Hippocampal formation (tissue), 2 donors: ENCODE measurements at places on chromosomes 12 and 14.

DNA sequence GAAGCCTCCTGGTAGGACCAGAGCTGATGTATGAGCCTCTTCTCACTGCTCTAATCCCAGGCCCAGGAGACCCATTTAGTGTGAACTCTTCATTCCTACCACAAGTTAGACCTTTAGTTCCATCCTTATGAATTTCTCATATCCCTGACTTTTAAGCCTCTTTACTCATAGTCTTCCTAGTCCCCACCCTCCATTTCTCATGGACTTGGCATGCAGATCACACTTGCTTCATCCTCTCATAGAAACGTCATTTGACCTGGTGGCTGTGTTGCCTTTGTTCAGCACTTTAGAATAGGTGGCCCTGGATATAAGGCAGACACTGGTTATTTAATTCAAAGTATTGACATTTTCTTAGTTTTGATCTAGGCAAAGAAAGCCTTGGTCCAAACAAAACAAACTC, 99.5 kb downstream of the SLC16A7 start:
- DNase-seq = no peak

- DNase-seq = no peak
Measured at GRCh38 chr12:52402873-52403540, 3.1 kb downstream of the KRT82 start.

- no peak for DNase-seq
Measured at GRCh38 chr12:128077211-128077916, 189.6 kb upstream of the TMEM132C start.

GRCh38 chr14:91580876-91581577, 70.9 kb upstream of the PPP4R3A start:
- no peak for DNase-seq

GRCh38 chr12:66929121-66929520, 250.2 kb upstream of the GRIP1 start:
- no peak for DNase-seq

DNA sequence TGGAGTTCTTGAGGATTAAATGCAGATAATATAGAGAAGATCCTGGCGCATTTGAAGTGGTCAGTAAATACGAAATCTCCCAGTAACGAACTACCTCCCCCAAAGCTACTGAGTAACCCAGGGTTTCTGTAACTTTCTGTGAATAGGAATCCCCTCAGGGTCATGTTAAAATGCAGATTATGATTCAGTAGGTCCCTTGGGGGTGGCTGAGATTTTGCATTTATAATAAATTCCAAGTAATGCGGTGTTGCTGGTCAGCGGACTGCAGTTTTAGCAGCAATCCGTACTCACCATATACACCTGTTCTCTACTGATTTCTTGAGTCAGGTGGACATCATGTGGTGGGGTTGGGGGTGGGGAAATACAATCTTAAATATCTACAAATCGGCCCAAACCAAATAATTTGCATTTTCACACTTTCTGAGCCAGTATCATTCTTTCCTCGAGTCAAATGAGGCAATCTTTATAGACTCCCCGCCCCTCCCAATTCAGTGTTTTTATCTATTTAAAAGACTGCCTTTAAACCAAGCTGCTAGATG, 868 bp downstream of the SPATA7 start:
- DNase-seq = no peak

- DNase-seq = peak; percentile 1
Measured at GRCh38 chr14:41285186-41285748, 321.4 kb upstream of the LRFN5 start.

- DNase-seq = no peak
Measured at GRCh38 chr12:85206543-85206942, 73.5 kb upstream of the ALX1 start.

DNA sequence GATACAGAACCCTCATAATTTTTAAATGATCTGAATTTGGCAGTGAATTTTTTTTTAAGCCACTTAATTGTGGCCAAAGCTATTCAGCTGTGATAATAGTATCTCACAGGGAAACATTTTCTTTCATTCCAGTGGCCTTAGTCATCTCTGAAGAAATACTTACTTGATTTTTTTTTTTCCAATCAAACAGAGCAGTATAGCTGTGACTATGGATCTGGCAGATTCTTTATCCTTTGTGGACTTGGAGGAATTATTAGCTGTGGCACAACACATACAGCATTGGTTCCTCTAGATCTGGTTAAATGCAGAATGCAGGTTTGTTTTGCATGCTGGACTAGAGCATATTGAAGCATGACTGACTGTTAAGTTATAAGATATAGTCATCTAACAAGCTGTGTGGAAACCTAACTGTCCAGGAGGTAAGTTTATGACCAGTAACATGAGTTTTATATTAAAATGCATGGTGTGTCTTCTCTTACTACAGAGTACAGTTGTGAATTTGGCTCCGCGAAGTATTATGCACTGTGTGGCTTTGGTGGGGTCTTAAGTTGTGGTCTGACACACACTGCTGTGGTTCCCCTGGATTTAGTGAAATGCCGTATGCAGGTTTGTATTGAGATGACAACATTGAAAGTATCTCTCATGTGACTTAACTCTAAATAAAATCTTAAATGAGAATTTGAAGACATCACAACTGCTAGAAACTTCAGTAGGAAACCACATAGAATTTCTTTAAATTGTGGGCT, 1.9 kb downstream of the SLC25A3 start:
- DNase-seq = no peak

- DNase-seq = no peak
Measured at GRCh38 chr14:69951263-69951662, 72.0 kb downstream of the SMOC1 start.

- no peak for DNase-seq
Measured at GRCh38 chr14:104499784-104500760, 79.5 kb upstream of the C14orf180 start.

DNA sequence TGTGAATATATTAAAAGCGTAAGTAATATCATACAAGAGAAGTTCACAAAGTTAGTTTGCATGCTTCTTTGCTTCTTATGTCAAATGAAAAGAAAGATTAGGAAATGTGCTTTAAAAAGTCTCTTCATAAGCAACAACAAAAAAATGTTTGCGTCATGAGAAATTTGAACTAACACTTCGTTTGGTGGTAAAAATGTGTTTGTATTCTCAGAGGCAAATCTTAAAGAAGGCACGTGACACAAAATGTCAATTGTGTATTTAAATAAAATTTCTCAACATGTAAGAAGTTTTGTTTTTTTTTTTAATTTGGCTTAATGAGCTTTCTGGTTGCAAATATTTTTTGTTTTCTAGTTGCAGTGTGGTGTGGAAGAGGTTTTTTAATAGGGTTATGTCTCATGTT, 93.8 kb downstream of the TMTC2 start:
- no peak for DNase-seq

GRCh38 chr14:32300136-32300535, 29.0 kb upstream of the AKAP6 start:
- peak; percentile 2 for DNase-seq

GRCh38 chr12:6165395-6165794, 34.8 kb upstream of the CD9 start:
- no peak for DNase-seq

- no peak for DNase-seq
Measured at GRCh38 chr14:104445832-104446381, 133.7 kb upstream of the C14orf180 start.

GRCh38 chr14:93115821-93116675, at the start of gene ITPK1:
ITPK1 (minus strand) TSS chr14:93115925; CDS start chr14:93115163, 762 bp downstream.
- peak; percentile 42 for DNase-seq

DNA sequence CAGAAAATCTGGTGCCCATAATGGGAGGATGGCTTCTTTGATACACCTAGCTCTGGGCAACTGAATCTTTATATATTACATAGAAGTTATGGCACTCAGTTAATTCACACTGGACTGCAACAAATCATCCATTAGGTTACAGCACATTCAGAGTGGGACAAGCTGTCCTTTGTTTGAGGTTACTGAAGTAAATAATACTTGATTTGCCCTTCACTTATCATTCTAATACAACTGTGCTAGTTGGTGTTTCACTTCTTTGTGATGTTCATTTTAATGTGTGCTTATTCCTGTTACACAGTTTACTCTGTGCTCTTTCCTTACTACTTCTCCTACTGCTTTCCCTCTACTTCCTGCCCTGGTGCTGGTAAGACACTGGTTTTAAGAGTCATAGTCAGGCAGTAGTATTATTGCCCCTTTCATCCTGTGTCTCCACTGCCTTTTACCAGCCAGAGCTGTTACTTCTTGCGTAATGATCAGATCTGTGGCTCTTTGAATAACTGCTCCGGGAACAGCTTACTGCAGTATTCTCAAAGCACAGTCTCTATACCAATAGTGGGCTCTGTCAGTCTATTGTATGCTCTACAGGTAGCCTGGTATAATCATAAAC, 36.4 kb upstream of the GXYLT1 start:
- peak; percentile 10 for DNase-seq

- DNase-seq = no peak
Measured at GRCh38 chr14:53893374-53893773, 63.3 kb downstream of the BMP4 start.

- no peak for DNase-seq
Measured at GRCh38 chr12:130484221-130484620, 146.5 kb downstream of the PIWIL1 start.

- peak; percentile 45 for DNase-seq
Measured at GRCh38 chr12:102883204-102883799, 33.7 kb downstream of the PAH start.

GRCh38 chr14:70257526-70257925, 68.8 kb upstream of the SLC8A3 start:
- DNase-seq = no peak

DNA sequence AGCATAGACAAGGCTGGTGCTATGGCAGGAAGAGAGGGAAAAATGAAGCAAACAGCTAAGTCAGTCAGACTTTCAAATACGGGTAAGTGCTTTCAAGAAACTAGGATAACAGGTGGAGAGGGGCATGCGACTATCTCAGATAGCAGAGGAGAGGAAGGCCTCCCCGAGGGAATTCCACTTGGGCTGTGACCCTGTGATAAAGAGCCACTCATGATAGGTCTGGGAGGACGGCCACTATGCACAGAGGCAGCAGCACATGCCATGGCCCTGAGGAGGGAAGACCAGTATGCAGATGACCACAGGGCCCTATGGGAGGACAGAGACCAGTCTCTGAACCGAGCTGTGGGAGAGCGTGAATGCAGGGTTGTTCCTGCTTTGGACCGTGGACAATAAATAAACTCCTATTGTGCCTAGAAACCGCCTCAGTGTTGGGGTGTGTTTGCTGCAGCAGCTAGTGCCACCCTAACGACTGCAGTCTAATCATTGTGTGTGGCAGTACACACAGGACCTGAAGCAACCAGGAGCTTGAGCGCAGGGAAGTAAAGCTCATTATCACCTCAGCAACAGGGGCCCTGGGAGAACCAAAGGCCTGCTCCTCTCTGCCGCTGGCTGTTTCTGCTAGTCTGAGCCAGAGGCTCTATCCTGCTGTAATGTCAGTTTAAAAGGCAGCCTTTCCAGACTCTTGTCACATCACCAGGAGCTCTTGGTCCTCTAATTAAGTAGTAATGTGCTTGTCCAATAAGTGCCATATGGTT, 119.1 kb downstream of the CACNA1C start:
- DNase-seq = no peak

DNA sequence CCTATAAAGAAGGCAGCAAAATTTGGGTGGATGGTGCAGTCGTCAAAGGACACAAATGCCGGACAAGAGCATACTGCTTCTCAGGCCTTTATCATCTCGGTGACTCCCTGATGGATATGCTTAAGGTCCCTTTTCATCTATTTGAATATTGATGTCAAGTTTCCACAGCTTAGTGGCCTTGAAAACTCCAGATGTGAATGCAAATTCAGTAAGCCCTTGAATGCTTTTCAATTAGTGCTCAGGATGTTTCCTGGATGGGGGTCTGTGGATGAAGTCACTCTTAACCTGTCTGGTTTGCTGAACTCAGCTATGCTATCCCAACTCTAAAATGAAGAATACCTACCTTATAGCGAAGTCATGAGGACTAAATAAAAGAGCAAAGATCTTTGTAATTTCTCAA, 10.7 kb downstream of the REM2 start:
- no peak for DNase-seq

- no peak for DNase-seq
Measured at GRCh38 chr12:47750229-47750798, 8.4 kb downstream of the RAPGEF3 start.

GRCh38 chr12:13961971-13962370, 19.4 kb downstream of the GRIN2B start:
- DNase-seq = no peak

- DNase-seq = no peak
Measured at GRCh38 chr12:107461222-107461975, 224.2 kb upstream of the PWP1 start.

GRCh38 chr14:93629643-93630042, 158.6 kb downstream of the PRIMA1 start:
- no peak for DNase-seq

DNA sequence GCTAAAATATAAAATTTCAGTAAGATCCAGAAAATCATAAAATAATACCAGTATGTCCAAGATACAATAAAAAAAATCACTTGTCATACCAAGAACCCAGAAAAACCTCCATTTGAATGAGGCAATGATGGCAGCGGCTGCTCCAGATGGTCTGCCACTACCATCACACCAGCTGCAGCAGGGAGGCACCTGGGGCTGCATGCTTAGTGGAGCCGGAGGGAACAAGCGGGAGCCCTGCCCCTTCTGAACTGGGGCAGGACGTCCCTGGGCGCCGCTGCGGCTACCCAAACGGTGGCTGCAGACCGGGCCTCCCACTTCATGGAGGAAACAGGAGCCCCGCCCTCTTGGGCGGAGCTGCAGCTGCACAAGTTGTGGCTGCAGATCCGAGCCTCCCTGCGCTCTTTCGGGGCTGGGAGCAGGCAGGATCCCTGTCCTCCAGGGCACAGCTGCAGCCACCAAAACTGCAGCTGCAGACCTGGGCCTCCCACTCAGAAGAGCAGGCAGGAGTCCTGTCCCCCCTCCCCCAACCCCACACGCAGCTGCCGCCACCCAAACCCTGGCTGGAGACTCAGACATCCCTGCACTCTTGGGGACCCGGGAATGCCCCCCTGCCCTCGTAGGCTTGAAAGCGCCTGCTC, 36.1 kb upstream of the OR5AU1 start:
- DNase-seq = no peak

DNA sequence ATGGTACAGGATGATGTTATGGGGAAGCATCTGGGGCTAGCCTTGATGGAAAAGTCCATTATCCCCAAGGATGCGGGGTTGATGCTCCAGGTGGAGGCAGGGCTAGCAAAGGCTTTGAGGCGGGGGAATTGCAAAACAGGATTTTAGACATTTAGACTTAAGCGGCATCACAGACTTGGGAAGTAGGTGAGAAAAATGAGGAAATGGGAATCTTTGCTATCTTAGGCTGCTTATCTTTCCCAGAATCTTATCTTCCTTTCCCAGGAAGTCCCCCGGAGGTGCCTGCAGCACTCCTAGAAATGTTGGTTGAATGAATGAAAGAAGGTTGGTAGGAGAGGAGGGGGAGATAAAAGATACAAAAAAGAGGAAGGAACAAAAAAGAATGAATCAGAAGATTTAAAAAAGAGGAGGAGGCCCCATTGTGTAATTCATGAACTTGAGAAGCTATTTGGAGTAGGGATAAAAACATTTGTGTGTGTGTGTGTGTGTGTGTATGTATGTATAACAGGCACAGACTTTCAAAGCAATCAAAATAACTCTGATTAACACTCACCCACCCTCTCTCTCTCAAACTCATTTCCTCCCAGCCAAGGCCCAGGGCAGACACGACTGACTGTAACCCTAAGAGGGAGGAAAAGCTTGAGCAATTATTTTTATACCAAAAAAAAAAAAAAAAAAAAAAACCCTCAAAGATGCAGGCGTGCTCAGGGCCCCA, 62.5 kb upstream of the TBX3 start:
- DNase-seq = no peak

GRCh38 chr14:22251090-22251489, 337.9 kb downstream of the DAD1 start:
- DNase-seq = no peak

- no peak for DNase-seq
Measured at GRCh38 chr14:98974113-98974512, 297.9 kb downstream of the BCL11B start.
